ENCODE measurements at places on chromosomes 11 and 22.

- DNase-seq: no peak
These were observed 51.5 kb upstream of the LRRC32 start for GRCh38 chr11:76721755-76722677.

GRCh38 chr11:134656861-134657540 lies 245.0 kb upstream of the B3GAT1 start:
- DNase-seq: no peak

GRCh38 chr22:18095101-18095805 lies 15.4 kb upstream of the TUBA8 start:
- no peak for DNase-seq

- no peak for DNase-seq
These were observed 634.9 kb upstream of the B3GAT1 start for GRCh38 chr11:135046986-135047385.

- peak; percentile 94 for DNase-seq
These were observed 24.4 kb upstream of the PAMR1 start for GRCh38 chr11:35549787-35550186.

- DNase-seq: no peak
These were observed 593.6 kb downstream of the ETS1 start for GRCh38 chr11:127993788-127994187.

DNA sequence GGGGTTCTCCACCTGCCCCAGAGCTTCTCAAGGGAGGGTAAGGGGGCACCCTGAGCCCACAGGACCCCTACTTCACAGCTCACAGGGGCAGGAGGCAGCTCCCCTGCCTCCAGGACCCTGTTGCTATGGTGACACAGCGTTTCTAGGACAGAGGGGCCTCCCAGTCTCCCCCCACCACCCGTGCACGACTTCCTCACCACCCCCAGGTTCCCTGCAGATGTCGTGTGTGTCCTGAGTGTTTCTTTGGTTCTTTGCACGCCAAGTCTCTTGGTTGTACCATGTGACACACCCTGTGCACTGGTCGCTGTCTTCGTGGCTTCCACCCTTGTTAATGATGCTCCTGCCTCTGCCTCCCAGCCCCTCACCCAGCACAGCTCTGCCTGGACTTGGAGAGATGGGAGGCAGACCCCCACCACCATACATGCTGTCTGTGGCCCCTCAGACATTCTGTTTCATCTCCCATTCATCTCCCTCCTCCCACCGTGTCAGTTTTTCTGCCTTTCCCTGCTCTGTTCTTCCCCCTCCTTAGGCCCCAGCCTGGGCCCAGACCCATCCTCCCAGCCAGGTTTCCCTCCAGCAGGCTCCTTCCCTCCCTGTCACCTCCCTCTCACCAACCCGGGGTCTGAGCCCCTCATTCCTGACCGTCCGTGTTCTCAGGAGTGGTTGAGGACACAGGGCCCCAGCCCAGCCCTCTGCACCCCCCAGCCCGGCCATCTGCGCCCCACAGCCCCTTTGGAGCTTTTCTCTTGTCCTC lies 24.5 kb upstream of the RAB1B start:
- DNase-seq: no peak

DNA sequence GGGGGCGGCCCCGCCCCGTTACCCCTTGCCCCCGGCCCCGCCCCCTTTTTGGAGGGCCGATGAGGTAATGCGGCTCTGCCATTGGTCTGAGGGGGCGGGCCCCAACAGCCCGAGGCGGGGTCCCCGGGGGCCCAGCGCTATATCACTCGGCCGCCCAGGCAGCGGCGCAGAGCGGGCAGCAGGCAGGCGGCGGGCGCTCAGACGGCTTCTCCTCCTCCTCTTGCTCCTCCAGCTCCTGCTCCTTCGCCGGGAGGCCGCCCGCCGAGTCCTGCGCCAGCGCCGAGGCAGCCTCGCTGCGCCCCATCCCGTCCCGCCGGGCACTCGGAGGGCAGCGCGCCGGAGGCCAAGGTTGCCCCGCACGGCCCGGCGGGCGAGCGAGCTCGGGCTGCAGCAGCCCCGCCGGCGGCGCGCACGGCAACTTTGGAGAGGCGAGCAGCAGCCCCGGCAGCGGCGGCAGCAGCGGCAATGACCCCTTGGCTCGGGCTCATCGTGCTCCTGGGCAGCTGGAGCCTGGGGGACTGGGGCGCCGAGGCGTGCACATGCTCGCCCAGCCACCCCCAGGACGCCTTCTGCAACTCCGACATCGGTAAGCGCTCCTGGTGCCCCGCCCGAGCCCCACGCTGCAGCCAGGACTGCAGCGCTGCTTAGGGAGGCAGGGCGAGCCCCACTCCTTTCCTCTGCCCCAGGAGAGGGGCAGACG lies at the start of gene TIMP3:
TSS of gene TIMP3 (plus strand) at position 169 of the 700 bp plus-strand sequence. CDS start at position 466, 297 bp downstream.
- no peak for DNase-seq

DNA sequence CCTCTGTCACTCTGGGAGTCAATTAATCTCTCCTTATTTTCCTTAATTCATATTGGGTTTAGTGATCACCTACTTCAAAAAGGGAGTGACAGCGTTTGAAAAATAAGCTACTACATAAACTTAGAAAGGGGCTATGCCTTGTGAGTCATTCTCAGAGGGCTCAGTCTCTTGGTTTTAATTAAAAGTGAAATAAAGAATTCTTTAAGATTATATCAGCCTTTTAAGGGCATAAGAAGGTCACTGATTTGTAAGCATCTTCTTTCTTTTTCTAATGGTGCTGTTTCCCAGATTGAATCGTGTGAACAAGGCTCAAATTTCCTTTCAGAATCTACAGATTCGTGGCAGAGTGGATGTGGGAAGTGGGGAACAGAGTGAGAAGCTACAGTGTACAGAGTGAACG lies 636.2 kb upstream of the CCDC90B start:
- no peak for DNase-seq

DNA sequence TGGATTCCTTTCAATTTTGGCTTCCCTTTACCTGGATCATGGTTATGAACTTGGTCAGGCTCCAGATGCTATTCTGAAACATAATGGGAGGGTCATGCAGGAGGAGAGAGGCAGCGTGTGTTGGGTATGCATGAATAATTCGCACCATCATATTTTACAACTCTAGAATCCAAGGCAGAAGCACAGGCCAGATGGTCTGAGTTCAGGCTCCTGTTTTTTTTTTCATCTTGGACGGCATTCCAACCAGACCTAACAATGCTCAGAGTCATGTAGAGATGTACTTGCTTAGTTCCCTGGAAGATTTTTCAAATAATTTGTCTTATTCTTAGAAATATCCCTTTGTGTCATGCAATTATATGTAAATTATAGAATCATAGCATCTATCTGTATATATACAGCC lies 393.5 kb downstream of the JRKL start:
- DNase-seq: no peak

DNA sequence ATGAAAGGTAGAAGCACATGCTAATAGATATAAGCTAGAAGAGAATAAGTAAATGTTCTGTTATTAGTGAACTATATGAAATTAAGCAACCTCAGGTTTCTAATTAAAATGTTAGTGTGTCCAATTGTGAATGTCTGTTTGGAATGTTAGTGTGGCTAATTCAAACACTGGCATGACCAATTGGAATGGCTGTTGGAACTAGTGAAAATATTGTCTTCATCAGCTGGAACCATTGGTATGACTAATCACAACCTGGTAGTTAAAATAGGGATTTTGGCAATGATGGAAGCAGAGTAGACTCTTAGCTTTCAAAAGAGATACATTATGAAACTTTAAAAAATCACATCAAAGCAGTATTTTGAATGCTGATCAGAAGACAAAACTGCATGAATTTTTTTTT lies 66.8 kb downstream of the CYB5R2 start:
- DNase-seq: no peak

DNA sequence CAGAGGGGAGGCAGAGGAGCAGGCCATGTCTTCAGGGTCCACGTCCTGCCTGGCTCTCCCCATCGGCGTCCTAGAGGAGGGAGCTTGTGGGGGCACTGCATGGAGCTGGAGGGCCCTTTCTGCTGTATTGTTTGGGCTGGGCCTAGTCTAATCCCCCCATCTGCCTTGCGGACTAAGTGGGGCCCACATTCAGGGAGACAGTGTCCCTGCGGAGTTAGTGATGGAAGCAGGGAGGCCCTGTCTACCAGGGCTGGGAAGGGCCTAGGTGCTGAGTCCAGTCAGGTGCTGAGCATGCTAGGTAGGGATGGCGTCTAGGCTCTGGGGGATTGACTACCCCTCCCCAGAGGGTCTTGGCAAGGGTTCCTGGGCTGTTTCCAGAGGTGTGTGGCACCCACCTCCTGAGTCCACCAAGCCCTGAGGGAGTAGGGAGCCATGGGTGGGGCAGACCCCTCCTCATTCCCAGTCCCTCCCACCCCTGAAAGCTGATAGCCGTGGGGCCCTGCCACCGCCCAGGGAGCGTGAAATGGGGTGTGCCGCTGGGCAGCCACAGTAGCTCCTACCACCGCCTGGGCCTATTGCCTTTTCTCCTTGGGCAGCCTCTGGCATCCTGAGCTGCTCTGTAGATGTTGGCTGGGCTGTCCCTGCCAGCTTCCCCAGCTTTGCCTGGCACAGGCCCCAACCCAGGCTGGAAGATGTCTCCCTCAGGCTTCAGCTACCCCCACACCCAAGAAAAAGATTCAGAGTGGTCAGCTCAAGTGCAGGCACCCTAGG lies 1.9 kb upstream of the POLD4 start:
- no peak for DNase-seq

DNA sequence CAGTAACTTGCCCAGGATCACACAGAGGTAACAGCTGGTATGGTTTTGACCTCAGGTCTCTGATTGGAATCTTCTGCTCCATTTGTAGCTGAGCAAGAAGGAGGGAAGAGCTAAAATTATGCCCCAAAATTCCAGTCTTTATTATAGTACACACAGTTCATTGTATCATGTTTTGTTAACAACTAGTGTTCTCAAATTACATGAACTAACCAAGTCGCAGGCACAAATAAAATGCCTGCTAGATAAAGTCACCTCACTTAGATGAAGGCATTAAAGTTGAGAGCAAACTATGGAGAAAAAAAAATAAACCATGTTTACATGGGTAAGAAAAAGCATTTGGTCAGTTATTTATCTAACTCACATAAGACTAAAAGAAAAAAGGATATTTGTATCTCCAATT lies 58.8 kb downstream of the PDGFD start:
- no peak for DNase-seq

DNA sequence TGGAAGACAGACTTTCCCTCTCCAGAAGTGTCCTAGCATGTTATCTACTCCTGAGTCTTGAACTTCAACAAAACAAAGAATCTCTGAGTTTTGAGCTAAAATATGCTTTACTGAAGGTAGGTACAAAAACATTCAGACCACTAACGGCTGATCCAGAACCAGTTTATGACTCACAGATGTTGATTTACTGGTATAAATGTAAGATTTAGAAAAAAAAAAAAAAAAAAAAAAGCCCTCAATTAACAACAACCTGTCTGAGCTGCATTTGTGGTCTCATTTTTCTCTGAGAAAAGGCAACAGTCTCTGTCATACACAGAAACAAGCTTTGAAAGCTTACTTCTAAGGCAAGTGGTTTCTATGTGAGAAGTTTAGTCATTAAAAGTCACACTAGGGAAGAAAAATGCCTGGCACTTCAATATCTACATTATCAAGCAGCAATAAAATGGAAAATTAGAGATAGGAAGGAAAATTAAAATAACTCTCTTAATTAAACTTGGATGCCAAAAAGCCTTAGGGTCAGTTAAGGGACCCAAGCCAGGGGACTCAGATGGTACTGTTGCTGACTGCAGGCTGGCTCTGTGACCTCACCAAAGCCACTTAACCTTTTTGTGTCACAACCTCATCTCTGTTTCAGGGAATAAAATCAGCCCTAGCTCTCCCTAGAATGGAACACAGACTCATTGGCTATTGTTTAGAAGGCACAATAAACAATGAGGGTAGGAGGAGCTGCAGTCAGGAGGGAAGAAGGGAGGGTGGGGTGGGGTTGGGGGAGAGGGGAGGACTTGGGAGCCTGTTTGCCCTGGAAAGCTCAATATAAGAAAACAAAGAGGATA lies 61.7 kb downstream of the ETS1 start:
- no peak for DNase-seq

- no peak for DNase-seq
These were observed 110.8 kb upstream of the TMEM45B start for GRCh38 chr11:129704831-129705230.

GRCh38 chr11:11244470-11245080 lies 108.5 kb downstream of the CSNK2A3 start:
- no peak for DNase-seq

GRCh38 chr11:63913866-63914830 lies 2.8 kb downstream of the RCOR2 start:
- DNase-seq: no peak

DNA sequence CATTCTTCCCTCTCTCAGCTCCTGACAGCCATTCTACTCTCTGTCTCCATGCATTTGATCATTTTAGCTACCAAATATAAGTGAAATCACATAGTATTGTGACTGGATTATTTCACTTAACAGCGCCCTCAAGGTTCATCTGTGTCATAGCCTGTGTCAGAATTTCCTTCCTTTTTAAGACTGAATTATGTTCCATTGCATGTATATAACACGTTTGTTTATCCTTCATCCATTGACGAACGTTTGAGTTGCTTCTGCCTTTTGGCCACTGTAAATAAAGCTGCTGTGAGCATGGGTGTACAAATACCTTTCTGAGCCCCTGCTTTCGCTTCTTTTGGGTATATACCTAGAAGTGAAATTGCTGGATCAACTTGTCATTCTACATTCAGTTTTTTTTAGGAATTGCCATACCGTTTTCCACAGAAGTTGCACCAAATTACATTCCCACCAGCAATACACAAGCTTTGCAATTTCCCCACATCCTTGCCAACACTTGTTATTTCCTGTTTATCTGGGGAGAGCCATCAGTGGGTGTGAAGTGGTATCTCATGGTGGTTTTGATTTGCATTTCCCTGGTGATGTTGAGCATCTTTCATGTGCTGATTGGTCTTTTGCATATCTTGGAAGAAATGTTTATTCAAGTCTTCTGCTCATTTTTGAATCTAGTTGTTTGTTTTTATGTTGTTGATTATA lies 17.5 kb downstream of the GLB1L2 start:
- DNase-seq: no peak

- peak; percentile 66 for DNase-seq
These were observed 44.5 kb downstream of the WEE1 start for GRCh38 chr11:9617940-9618339.

GRCh38 chr11:3011891-3012885 lies 20.1 kb upstream of the NAP1L4 start:
- DNase-seq: no peak

DNA sequence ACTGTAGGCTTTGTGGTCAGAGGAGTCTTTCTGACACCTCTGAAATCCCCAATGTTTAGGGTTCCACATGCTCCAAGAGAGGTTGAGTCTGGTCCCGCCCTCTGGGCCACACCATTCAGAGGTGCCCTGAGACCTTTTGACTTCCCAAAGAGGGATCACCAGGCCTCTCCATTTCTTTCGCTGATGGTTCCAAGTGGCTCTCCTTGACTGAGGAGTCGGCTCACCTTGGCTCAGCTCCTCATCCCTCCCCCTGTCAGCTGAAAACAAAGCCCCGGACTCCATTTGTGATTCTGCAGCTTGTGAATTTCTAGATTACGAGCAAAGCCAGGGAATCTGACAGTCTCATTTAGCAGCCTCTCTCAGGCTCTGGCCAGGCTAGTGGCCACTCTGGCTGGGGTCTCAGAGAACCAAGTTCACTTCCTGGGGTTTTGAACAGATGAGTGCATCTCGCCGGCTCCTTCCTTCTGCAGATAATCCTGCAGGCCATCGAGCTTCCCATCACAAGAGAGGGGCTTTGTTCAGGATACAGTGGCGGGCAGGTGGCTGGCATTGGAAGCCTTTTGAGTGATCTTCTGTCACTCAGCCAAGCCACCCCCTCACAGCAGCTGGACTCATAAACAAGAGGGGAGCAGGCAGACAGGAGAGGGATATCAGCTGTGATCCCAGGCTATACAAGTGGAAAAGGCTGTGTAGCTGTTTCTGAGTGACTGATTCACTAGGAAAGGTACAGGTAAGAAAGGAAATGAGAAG lies 102.9 kb downstream of the TRIM29 start:
- DNase-seq: no peak

Measured in HS-5 (cell line).